Neural progenitor cell (in vitro differentiated cells): ENCODE measurements at places on chromosomes 6 and 20.
A peak's percentile ranks its signal among the peaks of the same experiment; 100 is the strongest.

GRCh38 chr6:40395066-40395697 is 192.0 kb downstream of the LRFN2 start:
- no peaks in the 10 kb centered on the region for H3K27me3 ChIP-seq
- H3K4me3 ChIP-seq: no peak overlapping the region
- H3K36me3 ChIP-seq: no peaks in the 10 kb centered on the region
- H3K27ac ChIP-seq: no peak overlapping the region
- no peak for DNase-seq

DNA sequence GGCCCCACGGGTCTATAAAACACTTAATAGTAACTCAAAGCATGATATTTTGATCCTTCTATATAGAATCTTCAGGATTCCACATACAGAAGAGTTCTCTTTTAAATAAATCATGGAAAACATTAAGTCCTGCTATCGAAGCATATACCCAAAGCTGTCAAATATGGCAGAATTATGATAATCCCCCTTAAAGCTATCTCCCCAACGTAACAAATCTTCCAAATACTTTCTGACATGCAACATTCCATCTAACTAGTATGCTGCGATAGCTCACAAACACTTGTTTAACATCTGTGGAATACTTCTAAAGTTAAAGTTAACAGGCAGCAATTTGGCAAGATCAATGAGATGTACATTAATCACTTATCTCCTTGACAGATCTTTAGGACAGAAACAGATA is 371.0 kb upstream of the RUNX2 start:
- H3K36me3 ChIP-seq: no peaks in the 10 kb centered on the region
- H3K4me1 ChIP-seq: no peaks in the 10 kb centered on the region
- DNase-seq: no peak

- H3K4me1 ChIP-seq: no peaks in the 10 kb centered on the region
- H3K27me3 ChIP-seq: no peaks in the 10 kb centered on the region
- H3K36me3 ChIP-seq: no peaks in the 10 kb centered on the region
- H3K4me3 ChIP-seq: no peak overlapping the region
- no peak overlapping the region for H3K27ac ChIP-seq
These were observed 792.8 kb upstream of the EYS start for GRCh38 chr6:66499851-66500250.

GRCh38 chr20:1827974-1828785 is 67.0 kb upstream of the SIRPA start:
- no peak overlapping the region for H3K4me3 ChIP-seq
- DNase-seq: peak; percentile 57
- no peaks in the 10 kb centered on the region for H3K36me3 ChIP-seq
- H3K27ac ChIP-seq: no peak overlapping the region

GRCh38 chr6:75424618-75425548 is 68.7 kb downstream of the FILIP1 start:
- no peaks in the 10 kb centered on the region for H3K27me3 ChIP-seq
- H3K27ac ChIP-seq: no peak overlapping the region
- no peaks in the 10 kb centered on the region for H3K4me1 ChIP-seq
- no peak for DNase-seq
- H3K36me3 ChIP-seq: no peaks in the 10 kb centered on the region

DNA sequence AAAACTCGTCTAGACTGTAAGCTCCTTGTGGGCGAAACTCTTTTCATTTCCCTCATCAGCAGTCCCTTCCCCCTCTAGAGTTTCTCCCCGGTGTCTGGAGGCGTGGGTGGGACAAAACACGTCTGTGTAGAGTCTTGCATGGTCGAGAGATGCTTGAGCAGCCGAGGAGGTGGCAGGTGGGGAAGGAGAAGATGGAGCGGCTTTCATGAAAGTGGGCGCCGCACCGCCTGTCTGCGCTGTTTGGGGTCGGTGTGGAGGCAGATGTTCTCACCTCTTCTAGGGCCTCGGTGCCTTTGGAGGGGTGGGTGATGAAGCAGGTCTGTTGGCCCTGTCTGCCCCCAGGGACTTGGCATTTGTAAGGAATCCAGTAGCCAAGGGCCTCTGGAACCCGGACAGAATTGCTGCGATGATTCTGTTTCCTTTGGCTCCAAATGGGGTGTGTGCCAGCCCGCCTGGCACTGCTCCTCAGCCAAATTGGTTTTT is 1.2 kb downstream of the BRPF3 start:
- H3K27me3 ChIP-seq: no peaks in the 10 kb centered on the region
- peaks cover 9% of the 10 kb centered on the region for H3K4me1 ChIP-seq
- H3K27ac ChIP-seq: no peak overlapping the region
- no peak for DNase-seq

DNA sequence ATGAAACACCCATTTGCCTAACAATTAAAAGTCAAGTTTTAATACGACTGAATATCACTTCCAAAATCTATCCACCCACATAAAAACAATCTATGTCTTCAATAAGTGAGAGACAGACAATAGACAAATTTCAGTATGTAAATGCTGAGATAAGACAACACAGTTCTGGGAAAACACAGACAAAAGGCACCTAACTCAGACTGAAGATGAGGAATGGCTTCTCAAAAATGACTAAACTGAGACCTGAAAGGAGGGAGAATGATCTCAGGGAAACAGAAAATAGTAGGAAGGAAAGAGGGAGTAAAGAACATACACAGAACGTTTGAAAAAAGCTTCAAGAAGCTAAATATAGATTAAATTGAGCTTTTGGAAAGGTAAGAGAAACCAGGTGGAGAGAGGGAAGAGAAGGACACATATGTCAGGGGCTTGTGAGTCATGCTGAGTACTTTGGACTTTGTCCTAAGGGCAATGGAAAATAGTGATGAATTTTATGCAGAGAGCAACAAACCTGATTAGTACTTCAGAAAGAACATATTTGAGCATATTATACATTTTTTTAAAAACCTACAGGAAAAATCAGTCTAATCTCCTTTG is 16.1 kb downstream of the LMBRD1 start:
- H3K27me3 ChIP-seq: no peaks in the 10 kb centered on the region
- H3K27ac ChIP-seq: no peak overlapping the region
- H3K4me1 ChIP-seq: peaks cover 8% of the 10 kb centered on the region
- DNase-seq: no peak
- H3K36me3 ChIP-seq: no peaks in the 10 kb centered on the region
- H3K4me3 ChIP-seq: no peak overlapping the region

DNA sequence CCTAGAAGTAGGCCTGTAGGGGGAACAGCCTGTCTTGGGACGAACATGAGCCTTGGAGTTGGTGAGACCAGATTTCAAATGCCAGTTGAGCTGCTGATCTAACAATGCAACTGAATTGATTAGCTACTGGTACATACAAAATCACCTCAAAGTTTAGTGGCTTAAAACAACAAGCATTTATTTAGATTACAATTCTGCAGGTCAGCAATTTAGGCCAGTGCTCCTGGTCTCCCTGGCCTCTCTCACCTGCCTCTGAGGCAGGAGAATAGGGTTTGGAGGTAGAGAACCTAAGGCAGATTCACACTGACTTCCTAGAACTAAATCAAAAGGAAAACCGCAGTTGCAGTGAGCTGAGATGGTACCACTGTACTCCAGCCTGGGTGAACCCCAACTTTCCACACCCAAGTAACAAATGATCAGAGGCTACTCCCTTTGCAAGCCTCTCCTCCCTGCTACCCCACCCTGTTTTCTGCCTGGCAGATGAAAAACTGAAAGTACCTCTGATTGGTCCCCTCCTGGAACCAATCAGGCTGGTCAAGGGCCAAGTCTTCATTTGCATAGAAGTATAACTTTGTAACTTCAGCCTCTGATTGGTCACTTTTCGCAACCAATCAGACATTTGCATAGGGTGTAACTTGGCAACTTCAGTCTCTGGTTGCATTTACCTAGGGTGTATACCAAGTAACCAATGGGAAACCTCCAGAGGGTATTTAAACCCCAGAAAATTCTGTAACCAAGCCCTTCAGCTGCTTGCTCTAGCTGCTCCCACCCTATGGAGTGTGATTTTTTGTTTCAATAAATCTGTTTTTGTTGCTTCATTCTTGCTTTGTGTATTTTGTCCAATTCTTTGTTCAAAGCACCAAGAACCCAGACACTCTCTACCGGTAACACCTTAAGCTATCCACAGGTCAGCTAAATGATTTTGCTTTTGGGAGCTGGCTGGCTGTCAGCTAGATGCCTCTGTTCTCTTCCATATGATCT is 8.1 kb upstream of the UBR2 start:
- peak; percentile 38 for DNase-seq
- H3K27me3 ChIP-seq: no peaks in the 10 kb centered on the region
- H3K36me3 ChIP-seq: no peaks in the 10 kb centered on the region
- no peaks in the 10 kb centered on the region for H3K4me1 ChIP-seq

GRCh38 chr6:133223452-133224029 is 17.6 kb upstream of the EYA4 start:
- H3K4me1 ChIP-seq: no peaks in the 10 kb centered on the region
- no peak for DNase-seq
- H3K36me3 ChIP-seq: no peaks in the 10 kb centered on the region
- H3K27ac ChIP-seq: no peak overlapping the region
- no peak overlapping the region for H3K4me3 ChIP-seq
- H3K27me3 ChIP-seq: no peaks in the 10 kb centered on the region

DNA sequence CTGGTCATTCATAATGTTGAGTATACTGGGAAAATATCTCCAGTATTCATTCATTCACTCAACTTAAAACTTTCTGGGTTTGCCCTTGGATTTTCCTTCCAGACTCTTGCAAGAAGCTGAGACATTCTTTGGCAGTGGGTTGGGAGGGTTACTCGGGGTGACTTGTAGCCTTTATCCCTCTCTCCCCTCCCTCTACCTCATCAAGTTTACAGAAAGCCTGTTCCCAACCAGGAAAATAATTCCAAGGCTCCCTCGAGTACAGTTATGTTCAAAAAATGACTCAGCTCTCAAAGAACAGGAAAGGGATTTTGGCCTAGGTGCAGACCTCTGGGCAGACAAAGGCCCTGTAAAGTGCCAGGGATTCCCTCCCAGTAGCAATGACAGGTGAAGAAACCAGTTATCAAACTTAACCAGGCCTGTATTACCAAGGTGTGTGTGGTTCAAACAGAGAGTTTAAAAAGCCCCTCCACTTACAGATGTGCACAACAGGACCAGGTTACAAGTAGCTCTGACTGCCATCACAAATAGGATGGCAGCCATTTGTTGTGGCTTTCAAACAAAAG is 22.2 kb downstream of the FKBP1A start:
- no peaks in the 10 kb centered on the region for H3K36me3 ChIP-seq
- no peak overlapping the region for H3K27ac ChIP-seq
- DNase-seq: no peak
- no peaks in the 10 kb centered on the region for H3K27me3 ChIP-seq

DNA sequence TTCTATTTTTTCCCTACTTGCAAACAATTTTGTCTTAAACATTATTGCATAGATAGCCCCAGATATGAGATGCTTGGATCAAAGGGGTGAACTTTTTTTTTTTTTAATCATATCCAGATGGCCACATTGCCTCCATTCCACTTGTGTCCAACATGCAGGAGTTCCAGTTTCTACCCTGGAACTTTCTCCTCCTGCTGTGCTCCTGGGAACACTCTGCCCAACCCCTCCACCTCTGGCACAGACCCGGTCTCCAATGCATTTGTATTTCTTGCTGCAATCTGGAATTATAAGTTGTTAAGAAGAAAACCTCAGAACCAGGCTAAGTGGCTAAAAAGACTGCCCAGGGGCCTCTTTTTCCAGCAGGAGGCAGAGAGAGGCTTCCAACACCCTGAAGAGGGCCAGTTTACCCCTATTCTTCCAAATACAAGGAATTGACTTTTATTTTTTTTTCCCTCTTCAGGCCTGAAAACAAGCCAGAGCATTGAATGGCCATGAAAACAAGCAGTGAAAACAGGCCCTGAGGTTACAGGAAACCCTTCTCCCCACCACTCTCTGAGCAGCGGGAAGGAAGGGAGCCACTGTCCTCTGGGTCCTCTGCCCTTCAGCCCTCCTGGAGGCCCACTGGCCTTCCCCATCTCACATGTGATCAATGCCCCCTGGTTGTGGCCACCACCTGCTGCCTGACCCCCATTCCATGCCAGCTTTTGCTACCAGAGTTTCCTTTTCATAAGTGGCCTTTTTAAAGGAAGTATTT is 44.3 kb downstream of the PDYN start:
- H3K27me3 ChIP-seq: peaks cover 33% of the 10 kb centered on the region
- DNase-seq: no peak
- no peak overlapping the region for H3K4me3 ChIP-seq
- H3K36me3 ChIP-seq: no peaks in the 10 kb centered on the region
